ENCODE measurements at places on chromosomes 2 and 18. TPM values are rescaled to one million over a fixed set of nuclear protein-coding genes. Genes with fewer than 3 reads are reported as not detected.

GRCh38 chr18:12321333-12321732 is 13.3 kb downstream of the TUBB6 start:
- DNase-seq, result peak; percentile 54

Gene ST6GAL2
- 0.34 TPM for total RNA-seq

- peak; percentile 8 for DNase-seq
Observed at GRCh38 chr2:72326759-72327158, 179.1 kb upstream of the CYP26B1 start.

- DNase-seq, result no peak
Observed at GRCh38 chr2:203748331-203749126, 42.1 kb downstream of the CD28 start.

GRCh38 chr2:238569507-238570195 is 142.9 kb downstream of the ASB1 start:
- DNase-seq, result no peak

Gene MAP2
- total RNA-seq, result 16.2 TPM

GRCh38 chr2:61420991-61421544 is 49.8 kb downstream of the USP34 start:
- no peak for DNase-seq

DNA sequence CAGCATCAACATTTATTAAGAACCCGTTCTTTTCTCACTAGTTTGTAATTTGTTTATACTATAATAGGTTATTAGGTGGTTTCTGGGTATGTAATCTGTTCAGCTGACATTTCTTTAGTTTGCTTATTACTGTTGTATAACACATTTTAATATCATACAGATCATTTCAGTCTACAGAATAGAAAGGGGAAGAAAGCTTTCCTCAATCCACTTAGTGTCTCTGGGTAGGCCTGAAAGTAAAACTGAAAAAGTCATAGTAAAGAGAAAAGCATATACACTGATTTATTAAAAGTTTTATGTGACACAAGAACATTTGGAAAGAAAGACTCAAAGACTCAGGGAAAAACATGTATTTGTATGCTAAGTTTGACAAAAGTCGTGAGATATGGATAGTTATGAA is 16.8 kb upstream of the KCNJ3 start:
- DNase-seq, result no peak

- no peak for DNase-seq
Observed at GRCh38 chr18:58593938-58594337, 35.0 kb downstream of the ALPK2 start.

Gene HOXD9
- total RNA-seq, result not detected

GRCh38 chr2:73215254-73215653 is 1.2 kb downstream of the SMYD5 start:
- DNase-seq, result no peak

Gene MAPRE3
- 18.0 TPM for total RNA-seq

DNA sequence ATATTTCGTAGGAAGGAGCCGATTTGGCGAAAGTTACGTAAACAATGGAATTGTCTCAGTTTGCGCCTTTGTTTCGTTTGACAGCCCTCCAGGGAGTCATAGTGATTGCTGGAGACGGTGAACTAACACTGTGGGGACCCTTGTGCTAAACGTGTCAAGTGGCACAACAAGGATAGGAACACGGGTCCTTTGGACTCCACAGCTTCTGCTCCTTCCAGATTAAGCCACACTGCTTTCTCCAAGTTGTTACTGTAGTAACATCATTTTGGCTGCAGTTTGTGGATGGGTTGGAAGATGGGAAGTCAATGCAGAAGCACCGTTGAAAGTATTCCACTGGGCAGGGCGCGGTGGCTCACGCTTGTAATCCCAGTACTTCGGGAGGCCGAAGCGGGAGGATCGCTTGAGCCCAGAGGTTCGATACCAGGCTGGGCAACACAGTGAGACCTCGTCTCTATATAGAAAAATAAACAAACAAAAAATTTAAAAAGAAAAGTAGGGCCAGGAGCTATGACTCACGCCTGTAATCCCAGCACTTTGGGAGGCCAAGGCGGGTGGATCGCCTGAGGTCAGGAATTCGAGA is 636 bp upstream of the IMMT start:
- no peak for DNase-seq

DNA sequence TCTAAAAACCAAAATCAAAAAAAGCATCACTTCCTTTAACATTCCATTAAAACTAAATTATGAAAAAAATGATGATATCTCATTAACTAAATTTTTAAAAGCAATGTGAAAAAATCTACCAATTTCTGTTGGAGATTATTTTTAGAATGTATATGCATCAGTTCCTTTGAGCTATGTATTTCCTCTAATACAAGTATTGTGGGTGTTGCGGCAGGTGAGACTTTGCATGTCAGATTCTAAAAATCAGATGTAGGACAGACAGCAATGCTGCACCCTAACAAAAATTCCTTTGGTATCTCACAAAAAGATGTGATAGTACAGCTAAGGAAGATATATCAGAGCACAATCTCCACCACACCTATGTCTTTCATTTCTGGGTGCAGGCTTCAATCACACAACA is 6.8 kb downstream of the MBD2 start:
- no peak for DNase-seq

DNA sequence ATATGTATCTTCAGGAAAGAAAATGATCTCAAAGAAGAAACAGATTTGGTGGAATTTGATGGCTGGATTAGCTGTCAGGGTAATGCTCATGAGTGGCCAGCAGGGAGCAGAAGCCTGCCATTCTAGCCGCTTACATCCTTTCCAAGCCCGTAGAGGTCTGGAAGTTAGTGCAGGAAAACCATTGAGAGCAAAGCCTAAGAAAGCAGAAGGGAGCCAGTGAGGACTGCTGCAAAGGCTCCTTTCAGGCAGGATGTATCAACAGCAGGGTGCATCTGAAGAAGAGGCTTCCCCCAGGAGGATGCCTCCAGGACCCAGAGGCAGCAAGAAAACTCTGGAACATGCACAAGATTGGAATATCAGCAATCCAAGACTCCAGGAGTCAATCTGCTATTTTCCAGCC is 22.9 kb upstream of the LBH start:
- peak; percentile 73 for DNase-seq

GRCh38 chr2:217527590-217528202 is 475.1 kb downstream of the TNS1 start:
- DNase-seq, result peak; percentile 7

DNA sequence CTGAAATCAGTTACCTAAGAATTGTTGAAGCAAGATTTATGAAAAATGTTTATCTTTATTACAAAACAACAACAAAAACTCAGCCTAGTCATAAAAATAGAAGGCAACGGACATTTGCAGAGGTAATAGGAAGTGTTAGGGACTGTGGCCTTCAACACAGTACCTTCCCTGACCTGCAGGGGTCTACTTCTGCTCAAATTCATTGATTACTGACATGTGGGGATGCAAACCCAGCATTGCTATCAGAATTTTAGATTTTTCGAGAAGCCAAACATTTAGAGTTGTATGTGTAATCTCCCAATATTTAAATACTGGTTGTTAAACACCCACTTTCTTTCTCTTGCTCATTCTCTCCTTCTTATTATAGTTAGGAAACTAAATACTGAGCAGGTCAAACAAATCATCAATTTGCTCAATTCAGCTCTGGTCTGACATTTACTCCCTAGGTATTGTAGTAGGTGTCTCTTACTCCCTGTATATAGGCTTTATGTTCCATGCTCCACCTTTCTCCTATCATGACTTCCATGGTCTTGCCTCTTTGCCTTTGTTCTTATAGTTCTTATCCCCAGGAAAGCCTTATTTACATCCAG is 198.5 kb downstream of the UBE2E3 start:
- peak; percentile 21 for DNase-seq

DNA sequence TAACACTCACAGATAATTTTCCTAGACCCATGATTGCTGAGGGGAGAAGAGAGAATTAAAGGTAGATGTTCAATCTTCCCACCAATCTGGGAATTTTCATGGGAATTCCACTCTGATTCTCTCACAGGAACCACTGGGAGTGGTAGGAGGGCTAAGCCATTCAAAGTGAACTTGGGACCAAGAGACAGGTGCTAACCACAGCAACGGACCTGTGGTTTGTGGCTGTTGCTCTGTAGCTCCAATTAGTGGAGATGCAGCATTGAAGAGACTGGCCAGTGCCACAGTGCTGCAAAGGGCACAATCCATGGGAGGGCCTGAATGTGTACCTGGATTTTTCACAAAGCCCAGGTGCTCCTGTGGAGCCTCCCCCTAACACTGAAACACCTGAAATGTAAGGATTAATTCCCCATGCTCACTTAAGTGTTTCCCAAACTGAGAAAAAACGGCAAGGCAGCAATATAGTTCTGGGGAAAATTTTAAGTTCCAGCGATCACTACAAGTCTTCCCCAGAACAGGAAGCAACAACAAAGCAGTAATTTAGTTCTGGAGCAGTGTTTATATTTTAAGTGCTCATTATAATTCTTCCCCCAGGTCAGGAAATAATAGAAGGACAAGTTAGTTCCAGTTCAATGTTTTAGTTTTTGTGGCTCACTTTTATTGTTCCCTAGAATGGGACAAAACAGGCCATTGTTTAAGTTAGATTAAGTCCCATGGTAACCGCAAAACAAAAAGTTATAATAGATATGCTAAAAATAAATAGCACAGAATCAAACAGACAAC is 1045.8 kb downstream of the CNTNAP5 start:
- no peak for DNase-seq

- no peak for DNase-seq
Observed at GRCh38 chr18:60485201-60485600, 112.6 kb upstream of the MC4R start.

GRCh38 chr2:74876081-74876886 is 42.4 kb downstream of the HK2 start:
- DNase-seq, result peak; percentile 70

GRCh38 chr2:106537047-106537446 is 49.9 kb downstream of the CD8B2 start:
- DNase-seq, result no peak

Gene LIMS4
- 1.5 TPM for total RNA-seq

- peak; percentile 73 for DNase-seq
Observed at GRCh38 chr18:9814431-9814830, 71.3 kb upstream of the TXNDC2 start.

GRCh38 chr2:62787386-62787785 is 81.9 kb downstream of the EHBP1 start:
- peak; percentile 55 for DNase-seq

DNA sequence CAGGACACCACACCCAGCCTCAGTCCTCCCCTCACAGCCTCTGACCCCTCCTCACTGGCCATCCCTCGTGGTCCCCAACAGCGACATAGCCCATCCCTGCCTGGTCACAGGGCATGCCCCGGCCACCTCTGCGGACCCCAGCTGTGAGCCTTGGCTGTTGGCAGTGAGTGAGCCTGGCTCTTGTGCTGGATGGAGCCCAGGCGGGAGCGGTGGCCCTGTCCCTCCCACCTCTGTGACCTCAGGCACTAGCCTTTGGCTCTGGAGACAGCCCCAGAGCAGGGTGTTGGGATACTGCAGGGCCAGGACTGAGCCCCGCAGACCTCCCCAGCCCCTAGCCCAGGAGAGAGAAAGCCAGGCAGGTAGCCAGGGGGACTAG is 7.9 kb downstream of the DES start:
- no peak for DNase-seq

DNA sequence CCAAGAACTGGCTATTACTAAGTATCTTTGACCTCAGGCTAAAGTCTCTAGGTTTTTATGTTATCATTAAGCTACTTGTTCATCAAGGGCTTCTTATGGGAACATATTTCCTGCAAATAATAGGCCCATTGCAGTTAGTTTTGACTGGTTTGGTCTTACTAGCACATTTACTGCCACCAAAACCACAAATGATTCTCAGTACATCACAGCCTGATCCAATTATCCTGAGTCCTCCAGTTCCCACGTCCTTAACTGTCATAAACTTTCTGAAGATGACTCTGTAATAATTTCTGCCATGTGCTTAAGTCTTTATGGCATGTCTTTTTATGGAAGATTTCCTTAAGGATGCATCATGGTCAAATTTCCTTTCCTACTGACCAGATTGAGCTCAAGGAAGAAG is 123.3 kb upstream of the TANK start:
- no peak for DNase-seq

Gene CDH7
- total RNA-seq, result not detected

- DNase-seq, result no peak
Observed at GRCh38 chr2:134395779-134396178, 141.9 kb downstream of the MGAT5 start.

Gene IL36G
- total RNA-seq, result not detected

- DNase-seq, result peak; percentile 81
Observed at GRCh38 chr2:28613633-28614501, 118.0 kb downstream of the PLB1 start.

DNA sequence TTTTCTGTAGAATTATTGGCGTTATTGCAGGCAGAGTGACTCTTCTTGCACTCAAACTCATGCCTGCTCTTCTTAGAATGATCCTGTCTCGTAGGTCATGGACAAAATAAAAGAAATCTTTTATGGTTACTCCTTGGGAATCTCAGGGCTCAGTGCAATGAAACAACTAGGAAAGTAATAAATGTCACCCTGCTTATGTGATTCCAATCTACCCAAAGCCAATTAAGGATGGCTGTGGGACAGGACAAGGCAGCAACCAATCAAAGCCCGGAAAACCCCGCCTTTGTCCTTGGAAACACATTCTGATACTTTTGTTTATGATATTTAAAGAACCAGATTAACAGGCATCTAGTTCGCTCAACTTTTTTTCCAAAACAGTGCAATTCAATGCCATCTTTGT is 53.0 kb downstream of the GRB14 start:
- no peak for DNase-seq

GRCh38 chr2:109110170-109110569 is 18.8 kb upstream of the SH3RF3 start:
- DNase-seq, result no peak

GRCh38 chr2:85978883-85979780 is 90.3 kb upstream of the ST3GAL5 start:
- no peak for DNase-seq

GRCh38 chr2:29250977-29251376 is 135.8 kb downstream of the CLIP4 start:
- DNase-seq, result no peak

Gene DCDC2C
- total RNA-seq, result not detected

Gene LRRC30
- total RNA-seq, result not detected

Gene TMEM37
- 0.17 TPM for total RNA-seq

DNA sequence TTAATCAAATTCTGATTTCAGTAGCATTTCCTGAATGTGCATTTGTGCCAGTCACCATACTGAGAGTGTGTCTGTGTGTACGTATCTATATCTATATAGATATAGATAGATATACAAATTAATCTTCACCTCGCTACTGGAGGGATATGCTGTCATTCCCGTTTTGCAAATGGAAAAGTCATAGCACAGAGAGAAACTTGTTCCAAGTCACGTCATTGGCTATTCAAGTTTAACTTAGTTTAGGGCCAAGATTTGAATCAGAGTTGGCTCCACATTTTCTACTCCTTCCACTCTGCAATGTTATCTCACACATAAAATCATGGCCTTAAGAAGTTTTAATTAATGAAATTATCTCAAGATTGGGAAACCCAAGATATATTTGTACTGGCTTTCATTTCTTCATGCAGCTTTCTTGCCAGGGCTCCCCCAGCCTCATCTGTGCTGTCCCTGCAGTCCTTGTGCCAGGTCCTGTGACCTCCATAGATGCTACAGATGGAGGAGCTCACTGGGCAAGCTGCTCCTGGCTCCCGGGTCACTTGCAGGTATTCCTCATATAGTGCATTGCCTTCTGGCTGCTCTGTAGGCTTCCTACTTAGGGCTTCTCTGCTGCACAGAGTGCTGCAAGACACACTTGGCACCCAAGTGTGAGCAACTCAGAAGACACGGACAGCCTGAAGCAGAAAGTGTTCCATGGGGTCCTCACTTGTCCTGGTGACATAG is 245.8 kb downstream of the KCNS3 start:
- no peak for DNase-seq

Gene GPR75
- total RNA-seq, result 4.0 TPM

- no peak for DNase-seq
Observed at GRCh38 chr2:46974174-46974573, 58.6 kb upstream of the MCFD2 start.

GRCh38 chr2:152583512-152584229 is 133.6 kb downstream of the PRPF40A start:
- DNase-seq, result no peak

Data from MCF 10A (cell line).